ENCODE measurements at places on chromosomes 6 and 20. TPM values are rescaled to one million over a fixed set of nuclear protein-coding genes. Genes with fewer than 3 reads are reported as not detected.

Gene ENPP1
- polyA plus RNA-seq, result 0.81 TPM

- no peaks in the 10 kb centered on the region for H3K27me3 ChIP-seq
- H3K36me3 ChIP-seq, result no peaks in the 10 kb centered on the region
- H3K4me3 ChIP-seq, result no peak overlapping the region
- no peak overlapping the region for H3K27ac ChIP-seq
- no peaks in the 10 kb centered on the region for H3K4me1 ChIP-seq
- DNase-seq, result no peak
Measured at GRCh38 chr20:20303320-20303719, 64.6 kb upstream of the INSM1 start.

- no peak overlapping the region for H3K27ac ChIP-seq
- peaks cover 7% of the 10 kb centered on the region for H3K27me3 ChIP-seq
- H3K36me3 ChIP-seq, result no peaks in the 10 kb centered on the region
- H3K4me3 ChIP-seq, result no peak overlapping the region
- no peak for DNase-seq
Measured at GRCh38 chr20:50980071-50980681, 21.6 kb downstream of the MOCS3 start.

DNA sequence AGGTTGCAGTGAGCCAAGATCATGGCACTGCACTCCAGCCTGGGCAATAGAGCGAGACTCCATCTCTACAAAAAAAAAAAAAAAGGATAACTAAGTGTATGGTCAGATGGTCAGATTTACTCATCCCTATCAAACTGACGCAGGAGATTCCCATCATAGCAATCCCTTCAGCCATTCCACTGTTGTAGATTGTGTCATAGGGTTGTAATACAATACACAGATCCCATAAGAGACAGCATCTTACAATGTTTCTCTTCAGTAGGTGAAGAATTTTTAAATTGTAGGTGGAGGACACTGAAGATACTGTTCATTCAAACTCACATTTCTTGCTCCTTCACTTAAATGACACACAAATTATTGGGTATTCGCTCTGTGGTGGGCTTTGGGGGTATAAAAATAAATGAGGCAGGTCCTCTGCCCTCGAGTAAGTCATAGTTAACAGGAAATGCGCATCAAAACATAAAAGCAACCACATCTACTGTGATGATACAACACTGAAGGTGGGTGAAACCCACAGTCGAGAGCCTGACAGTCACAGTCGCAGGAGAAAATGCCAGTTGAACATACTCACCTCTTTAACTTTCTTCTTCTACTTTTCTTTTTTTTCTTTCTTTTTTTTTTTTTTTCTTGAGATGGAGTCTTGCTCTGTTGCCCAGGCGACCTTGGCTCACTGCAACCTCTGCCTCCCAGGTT lies 205.5 kb downstream of the ZNF217 start:
- no peaks in the 10 kb centered on the region for H3K4me1 ChIP-seq
- DNase-seq, result no peak
- no peak overlapping the region for H3K27ac ChIP-seq

DNA sequence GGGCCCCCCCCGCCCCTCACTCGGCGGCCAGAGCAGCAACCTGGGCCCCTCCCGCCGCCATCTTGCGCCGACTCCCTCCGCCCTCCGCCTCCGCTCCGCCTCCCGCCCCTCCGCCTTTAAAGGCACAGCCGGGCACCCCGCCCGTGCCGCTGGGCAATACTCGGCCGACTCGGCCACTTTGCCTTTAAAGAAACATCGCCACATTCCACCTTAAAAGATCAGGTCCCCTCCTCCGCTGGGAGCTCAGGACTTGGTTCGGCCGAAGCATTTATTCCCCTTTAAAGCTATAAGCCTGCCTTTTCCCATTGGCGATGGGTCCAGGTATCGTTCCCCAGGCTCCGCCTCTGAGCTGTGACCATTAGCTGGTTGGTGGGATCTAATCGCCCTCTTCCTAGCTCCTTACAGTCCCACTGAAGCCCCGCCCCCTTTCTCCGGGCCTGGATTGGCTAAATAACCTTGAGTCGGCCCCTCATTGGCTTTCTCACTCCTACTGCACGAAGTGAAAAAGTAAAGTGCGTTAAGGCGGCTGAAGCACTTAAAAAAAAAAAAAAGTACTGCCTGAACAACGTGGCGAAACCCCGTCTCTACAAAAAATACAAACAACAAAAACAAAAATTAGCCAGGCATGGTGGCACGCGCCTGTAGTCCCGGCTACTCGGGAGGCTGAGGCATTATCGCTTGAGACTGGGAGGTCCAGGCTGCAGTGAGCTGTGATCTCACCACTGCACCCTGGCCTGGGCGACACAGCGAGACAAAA lies at the start of gene ZBTB22:
Gene ZBTB22 (minus strand): TSS at position 76 of the 757 bp plus-strand sequence. CDS start 828 bp downstream, outside the sequence.
- H3K4me1 ChIP-seq, result peaks cover 31% of the 10 kb centered on the region
- H3K36me3 ChIP-seq, result peaks cover 3% of the 10 kb centered on the region
- H3K4me3 ChIP-seq, result peak within 1 kb of the TSS; percentile 51
- no peaks in the 10 kb centered on the region for H3K27me3 ChIP-seq

Data from small intestine (tissue), 16 donors.